ENCODE measurements at places on chromosomes 7 and 10. TPM values are rescaled to one million over a fixed set of nuclear protein-coding genes. Genes with fewer than 3 reads are reported as not detected.

DNA sequence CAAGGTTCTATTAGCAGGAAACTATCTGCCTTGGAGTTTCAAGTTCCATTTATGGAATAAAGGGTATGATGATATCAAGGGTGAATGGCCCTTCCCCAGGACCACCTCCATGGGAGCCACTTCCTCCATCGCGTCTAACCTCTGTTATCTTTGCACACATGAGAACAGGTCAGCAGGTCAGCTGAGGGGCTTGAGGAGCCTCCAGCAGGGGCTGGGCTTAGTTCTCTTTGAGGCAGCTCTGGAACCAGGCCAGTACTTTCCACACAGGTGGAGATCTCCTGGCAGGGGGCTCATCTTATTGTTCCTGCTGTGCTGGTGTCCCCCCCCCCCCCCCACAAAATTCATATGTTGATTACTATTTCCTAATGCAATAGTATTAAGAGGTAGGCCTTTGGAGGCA is 472.2 kb upstream of the ZMIZ1 start:
- DNase-seq: no peak

PDK4 gene
- polyA plus RNA-seq: 21.0 TPM

- DNase-seq: no peak
Measured at GRCh38 chr7:22192801-22193200, 164.2 kb downstream of the RAPGEF5 start.

ADGRA1 gene
- polyA plus RNA-seq: 1.5 TPM

TWIST1 gene
- 6.2 TPM for polyA plus RNA-seq

UCMA gene
- not detected for polyA plus RNA-seq

DNA sequence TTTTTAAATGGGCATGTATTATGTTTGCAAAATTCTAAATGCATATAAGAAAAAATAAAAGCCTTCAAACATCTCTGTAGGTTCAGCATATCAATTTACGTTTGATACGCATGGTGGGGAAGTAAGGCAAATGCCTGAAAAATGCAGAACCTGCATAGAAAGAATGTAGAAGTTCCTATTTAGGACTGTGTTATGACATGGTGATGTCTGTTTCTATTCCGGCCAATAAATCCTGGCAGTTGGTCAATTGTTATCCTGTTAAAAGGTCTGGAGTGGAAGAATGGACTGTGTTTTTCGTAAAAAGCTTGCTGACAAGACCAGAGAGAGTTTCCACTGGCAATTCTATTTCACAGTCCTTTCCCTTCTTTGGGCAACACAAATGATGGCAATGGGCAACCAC is 49.6 kb upstream of the CAV2 start:
- DNase-seq: no peak

DNA sequence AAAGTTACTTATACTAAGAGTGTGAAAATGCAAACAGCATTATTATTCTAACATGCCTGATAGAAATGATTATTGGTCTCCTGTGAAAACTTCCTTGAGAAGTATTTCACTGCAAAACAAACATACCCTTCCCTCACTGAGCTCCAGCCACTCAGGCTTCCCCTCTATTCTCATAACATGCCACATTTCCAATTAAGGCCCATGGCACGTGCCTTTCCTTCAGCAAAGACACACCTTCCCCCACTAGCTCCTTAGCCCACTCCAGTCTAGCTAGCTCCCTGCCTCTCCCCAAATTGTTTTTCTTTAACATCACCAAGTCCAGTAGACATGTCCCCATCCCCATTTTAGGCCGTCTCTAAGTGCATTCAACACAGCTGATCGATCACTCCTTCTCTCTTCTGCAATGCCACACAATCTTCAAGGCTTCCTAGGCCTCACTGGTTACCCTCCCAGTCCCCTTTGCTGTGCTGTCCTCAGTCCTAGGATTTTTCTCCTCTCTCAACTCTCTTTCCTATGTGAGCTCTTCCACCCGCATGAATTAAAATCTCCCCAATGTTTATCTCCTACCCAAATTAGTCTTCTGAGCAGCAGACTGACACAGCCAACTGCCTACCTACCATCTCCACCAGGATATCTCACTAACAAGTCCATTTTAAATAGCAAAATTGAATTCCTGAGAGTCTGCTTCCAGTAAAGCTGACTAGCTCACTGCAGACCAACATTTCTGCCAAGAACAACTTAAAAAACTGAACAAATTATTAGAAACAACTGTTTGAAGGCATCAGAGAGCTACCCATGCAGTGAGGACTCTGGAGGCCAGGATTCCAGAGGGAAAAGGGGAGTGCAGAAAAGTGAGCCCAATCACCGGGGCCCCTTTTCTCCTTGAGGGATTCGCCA is 11.9 kb downstream of the CYTH3 start:
- no peak for DNase-seq

Data from right renal cortex interstitium (tissue), 3 donors.